ENCODE measurements at places on chromosomes 6 and 20.

GRCh38 chr6:123925842-123926399 lies 122.3 kb downstream of the NKAIN2 start:
- no peak for DNase-seq

- DNase-seq: peak; percentile 5
Observed at GRCh38 chr6:13478525-13478966, 8.9 kb downstream of the GFOD1 start.

- no peak for DNase-seq
Observed at GRCh38 chr6:125752773-125753172, 3.3 kb downstream of the HEY2 start.

DNA sequence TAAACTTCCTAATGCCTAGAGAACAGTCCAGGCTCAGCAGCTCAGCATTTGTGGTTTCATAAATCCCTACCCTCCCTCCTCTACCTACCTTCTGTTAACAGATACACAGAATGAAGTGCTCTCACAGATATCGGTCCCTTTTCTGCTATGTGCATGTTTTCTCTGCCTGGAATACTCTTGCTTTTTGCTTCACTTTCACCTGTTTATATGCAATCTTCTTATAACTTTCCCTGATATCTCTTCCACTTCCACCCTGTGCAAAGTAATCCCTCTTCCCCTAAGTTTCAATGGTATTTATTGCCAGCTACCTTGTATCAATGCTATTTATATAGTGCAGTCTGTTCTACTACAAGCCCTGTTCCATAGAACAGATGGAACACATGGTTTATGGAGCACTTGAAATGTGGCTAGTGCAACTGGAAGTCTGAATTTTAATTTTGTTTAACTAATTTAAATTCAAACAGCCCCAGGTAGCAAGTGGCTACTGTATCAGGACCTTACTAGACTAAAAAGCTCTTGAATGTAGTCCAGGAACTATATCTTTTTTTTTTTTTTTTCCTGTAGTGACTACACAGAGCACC lies 3.1 kb upstream of the TAB2 start:
- no peak for DNase-seq

- DNase-seq: no peak
Observed at GRCh38 chr6:12401200-12401599, 111.0 kb downstream of the EDN1 start.

DNA sequence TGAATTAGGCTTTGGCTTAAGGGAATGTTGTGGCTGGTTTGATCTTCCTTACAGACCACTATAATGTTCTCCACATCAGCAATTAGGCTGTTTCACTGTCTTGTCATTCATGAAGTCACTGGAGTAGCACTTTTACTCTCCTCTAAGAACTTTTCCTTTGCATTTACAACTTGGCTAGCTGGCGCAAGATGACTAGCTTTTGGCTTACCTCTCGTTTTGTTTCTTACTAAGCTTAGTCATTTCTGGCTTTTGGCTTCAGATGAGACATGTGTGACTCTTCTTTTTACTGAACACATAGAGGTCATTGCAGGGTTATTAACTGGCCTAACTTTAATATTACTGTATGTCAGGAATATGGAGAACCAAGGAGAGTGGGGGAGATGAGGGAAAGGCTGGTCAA lies 143.2 kb downstream of the PTCHD4 start:
- no peak for DNase-seq

DNA sequence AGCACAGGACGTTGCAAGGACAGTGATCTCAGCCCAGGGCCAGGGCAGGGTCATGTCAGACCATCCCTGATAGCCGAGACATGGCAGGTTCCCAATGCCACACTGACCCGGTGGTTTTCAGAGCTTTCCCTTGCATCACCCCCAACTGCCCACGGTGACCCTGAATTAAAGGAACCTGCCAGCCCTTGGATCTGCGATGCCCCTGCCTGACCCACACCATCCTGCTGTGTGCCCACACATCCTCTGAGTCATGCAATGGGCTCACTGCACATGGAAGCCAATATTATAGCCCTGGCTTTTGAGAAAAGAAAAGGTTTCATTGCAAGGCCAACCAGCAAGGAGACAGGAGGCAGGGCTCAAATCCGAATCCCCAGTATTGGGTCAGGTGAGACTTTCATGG lies 132.6 kb upstream of the CST7 start:
- DNase-seq: no peak

DNA sequence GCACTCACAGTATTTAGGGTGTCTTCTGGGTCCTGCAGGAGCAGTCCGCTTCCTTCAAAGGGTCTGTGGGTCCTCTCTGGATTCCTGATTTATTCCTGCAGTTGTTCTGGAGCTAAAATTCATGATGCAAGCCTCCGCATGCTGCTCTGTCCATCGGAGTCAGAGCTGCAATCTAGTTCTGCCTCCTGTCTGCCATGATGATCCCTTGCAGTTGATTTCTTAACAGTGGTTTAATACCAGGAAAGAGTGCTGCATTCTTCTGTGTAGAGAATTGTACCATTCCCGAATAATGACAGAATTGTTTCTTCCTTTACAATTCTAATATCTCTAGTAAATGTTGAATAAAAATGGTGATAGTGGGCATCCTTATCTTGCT lies 72.0 kb upstream of the B3GAT2 start:
- no peak for DNase-seq

DNA sequence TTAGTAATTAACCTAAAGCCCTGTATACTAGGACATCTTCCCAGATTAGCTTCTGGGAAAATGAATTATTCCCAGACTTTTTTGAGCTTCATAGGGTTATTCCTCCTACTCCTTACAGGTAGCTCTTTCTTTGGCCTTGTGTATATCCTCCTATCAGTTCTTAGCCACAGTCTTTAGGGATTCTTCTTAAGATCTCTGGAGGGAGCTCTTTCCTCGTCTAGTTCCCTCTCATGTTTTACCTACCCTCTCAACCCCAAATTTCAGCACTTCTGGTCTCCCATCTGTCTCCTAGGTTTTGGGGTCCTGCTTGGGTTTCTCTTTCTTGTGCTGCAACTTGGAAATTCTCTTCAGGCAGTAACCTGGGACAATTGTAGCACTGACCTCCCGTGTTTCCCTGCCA lies 46.4 kb upstream of the SLC35B3 start:
- peak; percentile 24 for DNase-seq

DNA sequence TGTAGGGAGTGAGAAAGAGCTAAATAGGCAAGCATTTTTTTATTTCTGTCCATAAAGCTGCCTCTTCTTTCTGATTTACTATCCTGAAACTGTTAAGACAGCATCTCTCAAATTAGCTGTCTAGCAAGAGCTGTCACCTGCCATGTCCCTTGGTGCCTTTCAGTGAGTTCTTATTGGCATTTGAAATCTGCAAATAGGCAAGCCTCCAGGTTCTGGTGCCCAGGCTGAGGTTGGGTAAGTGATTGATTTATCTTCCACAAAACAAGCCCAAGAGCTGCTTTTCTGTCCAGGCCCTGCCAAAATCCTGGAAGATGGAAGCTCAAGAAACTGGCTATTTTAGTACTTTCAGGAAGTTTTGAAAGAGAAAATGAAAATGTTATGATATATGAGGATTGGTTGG lies 22.4 kb downstream of the MANEA start:
- DNase-seq: no peak

GRCh38 chr20:24016607-24017457 lies 28.3 kb upstream of the GGTLC1 start:
- no peak for DNase-seq

DNA sequence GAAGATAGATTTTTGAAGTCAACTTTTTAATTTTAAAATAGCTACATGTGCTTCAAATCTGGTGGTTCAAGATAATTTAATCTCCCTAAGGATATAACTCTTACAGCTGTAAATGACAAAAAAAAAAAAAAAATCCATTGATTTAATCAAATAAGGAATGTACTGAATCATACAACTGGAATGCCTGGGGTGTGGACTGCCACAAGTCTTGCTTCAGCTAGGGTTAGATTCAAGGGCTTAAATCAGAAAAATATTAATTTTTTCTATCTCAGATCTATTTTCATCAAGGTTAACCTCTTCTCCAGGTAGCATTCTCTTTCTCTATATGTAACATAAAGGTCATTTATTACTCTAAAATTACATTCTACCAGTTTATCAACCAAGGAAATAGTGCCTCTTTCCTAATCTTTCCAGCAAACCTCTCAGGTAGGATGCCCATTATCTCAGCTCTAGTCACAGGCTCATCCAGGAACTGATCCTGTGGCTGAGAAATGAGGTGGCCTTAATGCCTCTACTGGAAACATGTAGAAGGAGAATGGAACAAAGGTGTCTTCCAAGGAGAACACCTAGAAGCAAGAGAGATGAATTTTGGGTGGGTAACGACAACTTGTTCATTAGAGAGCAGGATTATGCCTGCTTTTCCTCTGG lies 466.9 kb downstream of the CBLN4 start:
- DNase-seq: no peak

Measured in NCI-H1694 treated with DMSO at 0.1 percent for 48 hours (cell line).